HFFc6 (cell line): ENCODE measurements at places on chromosomes 1 and 21. TPM values are rescaled to one million over a fixed set of nuclear protein-coding genes. Genes with fewer than 3 reads are reported as not detected.
A peak's percentile ranks its signal among the peaks of the same experiment; 100 is the strongest.

GRCh38 chr21:15210235-15210678 lies 145.5 kb upstream of the NRIP1 start:
- no peaks in the 10 kb centered on the region; the same call in 1 of the 2 replicates for H3K4me1 ChIP-seq
- H3K36me3 ChIP-seq: no peaks in the 10 kb centered on the region
- no peak overlapping the region for H3K4me3 ChIP-seq
- peaks cover 2% of the 10 kb centered on the region for H3K27me3 ChIP-seq

DNA sequence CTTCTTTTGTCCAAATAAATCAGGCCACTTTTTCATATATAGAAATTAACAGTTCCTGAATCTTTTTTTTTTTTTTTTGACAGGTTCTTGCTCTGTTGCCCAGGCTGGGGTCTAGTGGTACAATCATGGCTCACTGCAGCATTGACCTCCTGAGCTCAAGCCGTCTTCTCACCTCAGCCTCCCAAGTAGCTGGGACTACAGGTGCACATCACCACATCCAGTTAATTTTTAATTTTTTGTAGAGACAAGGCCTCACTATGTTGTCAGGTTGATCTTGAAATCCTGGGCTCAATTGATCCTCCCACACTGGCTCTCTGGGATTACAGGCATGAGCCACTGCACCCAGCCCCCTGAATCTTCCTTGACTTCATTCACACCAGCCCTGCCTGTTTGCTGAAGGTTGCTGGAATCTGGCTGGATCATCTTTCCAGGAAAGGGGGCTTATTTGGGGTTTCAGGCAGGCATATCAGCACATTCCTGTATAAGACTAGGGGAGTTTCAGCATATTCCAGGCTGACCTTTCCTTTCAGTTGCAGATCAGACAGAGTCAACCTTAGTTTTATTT lies 78.2 kb upstream of the ARHGAP29 start:
- no peak overlapping the region for H3K4me3 ChIP-seq
- H3K27me3 ChIP-seq: no peaks in the 10 kb centered on the region; the same call in 1 of the 2 replicates
- peaks cover 41% of the 10 kb centered on the region for H3K4me1 ChIP-seq
- no peak overlapping the region for H3K27ac ChIP-seq
- no peak for DNase-seq

- no peak overlapping the region for H3K27ac ChIP-seq
- DNase-seq: no peak
- peaks cover 11% of the 10 kb centered on the region for H3K4me1 ChIP-seq
- peaks cover 11% of the 10 kb centered on the region for H3K36me3 ChIP-seq
- H3K4me3 ChIP-seq: no peak overlapping the region
Observed at GRCh38 chr1:79791488-79792218, 785.1 kb upstream of the ADGRL4 start.

- H3K27ac ChIP-seq: no peak overlapping the region
- peaks cover 10% of the 10 kb centered on the region; the same call in 1 of the 2 replicates for H3K36me3 ChIP-seq
- no peaks in the 10 kb centered on the region for H3K4me1 ChIP-seq
- no peak overlapping the region for H3K4me3 ChIP-seq
- DNase-seq: no peak
- no peaks in the 10 kb centered on the region; the same call in 1 of the 2 replicates for H3K27me3 ChIP-seq
Observed at GRCh38 chr21:40060083-40060677, 192.9 kb downstream of the PCP4 start.

DNA sequence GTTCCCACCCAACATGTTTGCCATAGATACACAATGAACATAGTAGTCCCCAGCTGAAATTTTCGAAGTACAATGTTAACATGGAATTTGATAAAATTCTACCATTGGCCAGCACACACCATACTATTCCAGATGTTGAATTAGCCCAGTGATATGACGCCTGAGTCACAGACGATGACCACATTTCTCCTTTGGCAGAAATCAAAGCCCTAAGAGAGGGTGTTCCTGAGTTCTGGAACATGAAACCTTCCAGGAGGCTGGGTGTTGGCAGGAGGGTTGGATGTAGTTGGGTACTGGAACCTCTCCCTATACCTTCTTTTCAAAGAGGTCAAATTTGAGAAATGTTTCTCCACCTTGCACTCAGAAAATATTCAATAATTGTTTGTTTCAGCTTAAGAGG lies 37.8 kb downstream of the LPAR3 start:
- peak overlapping the region; percentile 92 for H3K27ac ChIP-seq
- peaks cover 53% of the 10 kb centered on the region for H3K4me1 ChIP-seq
- H3K27me3 ChIP-seq: no peaks in the 10 kb centered on the region; the same call in 1 of the 2 replicates
- H3K4me3 ChIP-seq: peak overlapping the region; percentile 8; the same call in 1 of the 2 replicates
- H3K36me3 ChIP-seq: peaks cover 13% of the 10 kb centered on the region
- DNase-seq: no peak

DNA sequence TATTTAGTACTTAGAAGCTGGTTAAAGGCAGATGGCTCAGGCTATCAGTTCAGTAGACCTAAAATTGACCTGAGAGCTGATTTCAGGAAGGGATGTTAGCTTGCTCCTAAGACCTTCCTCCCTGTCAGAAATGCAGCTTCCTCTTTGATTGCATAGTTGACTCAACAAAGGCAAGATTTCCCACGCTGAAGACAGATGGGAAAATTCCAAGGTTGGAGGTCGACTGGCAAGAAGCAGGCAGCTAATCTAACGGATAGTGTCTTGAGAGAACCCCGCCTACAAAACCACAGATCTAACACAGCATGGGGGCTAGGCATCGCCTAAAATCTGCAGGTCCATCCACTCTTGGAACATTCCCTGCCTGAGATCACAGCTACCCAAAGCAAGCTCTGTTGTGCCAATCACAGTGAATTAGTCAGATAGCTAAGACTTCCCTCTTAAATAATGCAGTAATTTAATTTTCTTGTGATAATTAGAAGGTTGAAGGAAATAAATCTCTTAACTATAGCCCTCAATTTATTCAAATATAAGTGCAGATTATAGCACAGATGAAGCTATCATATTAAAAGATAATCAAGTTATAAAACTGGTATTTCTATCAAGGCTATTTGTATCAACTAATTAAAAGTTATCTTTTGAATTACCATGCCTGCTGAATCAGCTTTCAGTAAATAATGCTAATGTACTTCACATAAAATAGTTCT lies 357.8 kb upstream of the SGIP1 start:
- H3K36me3 ChIP-seq: no peaks in the 10 kb centered on the region
- no peak overlapping the region for H3K4me3 ChIP-seq
- H3K4me1 ChIP-seq: no peaks in the 10 kb centered on the region

- H3K27ac ChIP-seq: no peak overlapping the region
- H3K27me3 ChIP-seq: no peaks in the 10 kb centered on the region; the same call in none of the 2 replicates
- peaks cover 13% of the 10 kb centered on the region for H3K36me3 ChIP-seq
Observed at GRCh38 chr1:53918343-53918742, 24.4 kb downstream of the DIO1 start.

GRCh38 chr1:207839083-207839413 lies 71.9 kb downstream of the CD34 start:
- no peaks in the 10 kb centered on the region; the same call in 1 of the 2 replicates for H3K27me3 ChIP-seq
- H3K4me1 ChIP-seq: peaks cover 31% of the 10 kb centered on the region
- peaks cover 23% of the 10 kb centered on the region for H3K36me3 ChIP-seq
- H3K27ac ChIP-seq: peak overlapping the region; percentile 80; the same call in 1 of the 2 replicates

- no peak overlapping the region for H3K4me3 ChIP-seq
- no peak for DNase-seq
- no peaks in the 10 kb centered on the region for H3K36me3 ChIP-seq
- no peaks in the 10 kb centered on the region for H3K27me3 ChIP-seq
Observed at GRCh38 chr1:231028682-231029081, 11.4 kb downstream of the FAM89A start.

DNA sequence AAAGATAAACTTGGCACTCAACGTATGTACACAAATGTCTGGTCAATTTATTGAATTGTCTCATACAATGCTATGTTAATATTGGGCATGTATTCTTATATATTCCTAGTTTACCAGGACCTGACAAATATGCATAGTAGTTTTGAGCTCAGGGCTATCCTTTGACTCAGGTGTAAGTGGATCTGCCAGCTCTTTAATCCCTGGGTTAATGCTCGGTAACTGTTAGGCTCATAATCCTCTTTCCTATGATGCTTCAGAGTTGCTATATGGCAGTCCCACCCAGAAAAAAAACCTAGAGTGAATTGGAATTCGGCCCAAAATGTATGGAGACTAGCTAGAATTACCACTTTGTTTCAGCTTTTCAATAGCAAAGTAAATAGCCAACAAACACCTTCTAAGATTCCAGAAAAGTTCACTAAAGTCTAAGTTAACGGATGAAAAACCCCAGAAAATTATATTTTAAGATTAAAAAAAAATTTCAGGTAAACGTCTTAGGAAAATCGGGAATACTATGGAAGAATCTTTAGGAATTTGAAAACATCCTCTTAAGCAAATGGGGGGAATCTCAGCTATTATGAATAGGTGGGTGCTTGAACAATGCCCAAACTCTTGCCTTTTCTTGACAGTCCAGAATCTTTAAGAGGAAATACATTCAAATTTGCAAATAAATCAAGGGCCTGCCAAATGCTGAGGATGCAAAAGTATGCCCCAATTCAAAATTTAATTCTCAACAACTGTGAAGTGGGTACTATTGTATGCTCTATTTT lies 10.9 kb downstream of the H3-3A start:
- H3K4me1 ChIP-seq: peaks cover 6% of the 10 kb centered on the region
- peaks cover 33% of the 10 kb centered on the region; the same call in 1 of the 2 replicates for H3K36me3 ChIP-seq
- H3K27ac ChIP-seq: no peak overlapping the region
- H3K27me3 ChIP-seq: peaks cover 3% of the 10 kb centered on the region

DNA sequence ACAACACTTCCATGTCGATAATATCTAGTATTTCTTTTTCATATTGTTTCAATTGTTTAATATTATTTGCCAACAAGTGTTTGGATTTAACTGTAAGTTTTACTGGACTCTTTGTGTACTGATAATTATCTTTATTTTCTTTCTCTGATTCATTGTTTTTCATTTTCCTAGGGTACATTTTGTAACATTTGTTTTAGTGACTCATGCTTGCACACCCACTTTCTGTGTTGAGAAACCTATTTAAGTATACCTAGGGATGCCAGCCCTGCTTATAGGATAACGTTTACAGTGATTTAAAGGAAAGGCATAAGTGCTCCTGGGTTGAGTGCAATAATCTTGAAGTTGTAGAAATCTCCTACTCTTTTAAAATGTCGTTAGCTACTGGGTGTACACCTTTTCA lies 1386.0 kb upstream of the ADGRL4 start:
- no peak overlapping the region for H3K27ac ChIP-seq
- no peak overlapping the region for H3K4me3 ChIP-seq
- no peaks in the 10 kb centered on the region; the same call in 1 of the 2 replicates for H3K36me3 ChIP-seq
- DNase-seq: no peak
- H3K4me1 ChIP-seq: no peaks in the 10 kb centered on the region

The MRPL39 gene
- total RNA-seq: 25.9 to 33.6 TPM (median 33.6 TPM) in 3 replicates

The SLAMF6 gene
- not detected in 3 replicates for total RNA-seq

The LCE1A gene
- total RNA-seq: not detected in 2 replicates

The SFN gene
- 0.20 TPM in 1 of 3 replicates, not detected in the others for total RNA-seq

The AIDA gene
- total RNA-seq: 87.1 to 105 TPM (median 97.0 TPM) in 3 replicates
